HFFc6 (cell line): ENCODE measurements at places on chromosomes 5 and 9. TPM values are rescaled to one million over a fixed set of nuclear protein-coding genes. Genes with fewer than 3 reads are reported as not detected.

DMRT3 gene
- total RNA-seq = not detected in 2 replicates

PCDHB15 gene
- total RNA-seq = 0.44 to 1.2 TPM (median 0.50 TPM) in 3 replicates

TYRP1 gene
- total RNA-seq = not detected in 3 replicates

EIF4E1B gene
- not detected in 3 replicates for total RNA-seq

DNA sequence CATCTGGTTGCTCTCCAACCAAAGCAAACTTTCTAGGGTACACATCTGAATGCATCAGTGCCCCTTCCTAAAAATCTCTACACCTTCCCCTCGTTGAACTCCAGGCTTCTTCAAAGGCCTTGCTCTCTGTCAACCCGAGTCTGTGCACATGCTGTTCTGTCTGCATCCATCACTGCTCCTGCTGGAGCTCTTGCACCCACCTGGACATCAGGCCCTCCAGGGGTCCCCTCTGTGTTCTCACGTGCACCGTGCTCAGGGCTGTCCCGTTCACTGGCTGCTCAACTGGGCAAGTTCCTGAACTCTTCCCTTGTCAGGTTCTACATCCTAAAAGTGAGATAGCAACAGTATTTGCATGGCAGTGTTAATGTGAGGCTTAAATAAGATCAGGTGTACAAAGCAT is 62.7 kb upstream of the ANGPTL2 start:
- no peak for DNase-seq

DNA sequence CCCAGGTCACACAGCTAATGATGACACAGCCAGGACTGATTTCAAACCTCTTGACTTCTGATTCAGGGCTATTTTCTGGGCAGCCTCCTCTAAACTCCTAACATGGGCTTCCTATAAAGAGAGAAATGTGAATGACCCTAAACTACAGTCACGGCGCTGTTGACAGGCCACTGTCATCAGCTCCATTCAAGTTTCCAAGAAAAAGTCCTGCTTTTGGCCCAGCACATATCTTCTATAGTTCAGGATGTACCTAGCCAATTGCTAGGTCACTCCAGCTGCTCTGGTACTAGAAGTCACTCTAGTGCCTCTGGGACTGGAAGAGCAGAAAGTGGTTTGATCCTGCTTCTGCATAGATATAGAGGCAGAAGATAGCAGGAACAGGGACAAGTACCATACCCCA is 64.9 kb upstream of the TARS1 start:
- no peak for DNase-seq

DNA sequence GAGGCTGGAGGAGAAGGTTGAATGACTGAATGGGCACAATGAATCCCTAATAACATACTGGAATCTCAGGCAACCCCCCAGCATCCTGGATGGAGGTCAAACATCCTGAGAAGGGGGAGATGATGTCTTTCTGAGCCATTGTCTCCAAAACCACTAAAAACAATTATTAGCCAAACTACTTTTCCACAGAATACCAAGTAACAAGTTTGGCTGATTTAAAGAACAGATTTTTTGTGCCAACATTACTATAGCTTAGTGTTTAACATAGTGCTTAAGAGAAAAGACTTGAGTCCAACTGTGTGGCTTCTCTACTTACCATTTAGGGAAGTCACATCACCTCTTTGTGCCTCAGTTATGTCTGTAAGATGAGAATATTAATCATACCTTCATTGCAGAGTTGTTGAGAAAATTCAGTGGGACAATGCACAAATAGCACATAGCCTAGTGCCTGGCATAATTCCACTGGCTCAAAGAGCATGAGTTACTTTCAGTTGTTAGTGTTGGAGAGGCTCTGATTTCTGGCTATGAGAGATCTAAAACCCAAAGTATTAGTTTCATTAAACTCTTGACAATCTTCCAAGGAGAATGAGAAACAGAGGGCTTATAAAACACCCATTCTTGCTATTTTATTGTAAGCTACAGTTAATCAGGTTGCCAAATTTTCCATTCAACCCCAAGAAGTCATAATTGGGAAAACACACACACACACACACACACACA is 111.3 kb upstream of the NR3C1 start:
- DNase-seq = no peak

- no peak for DNase-seq
These were observed 1068.5 kb upstream of the CDH10 start for GRCh38 chr5:25713259-25713658.

GRCh38 chr9:137482094-137482781 is 23.1 kb upstream of the NSMF start:
- DNase-seq = peak; percentile 63

DNA sequence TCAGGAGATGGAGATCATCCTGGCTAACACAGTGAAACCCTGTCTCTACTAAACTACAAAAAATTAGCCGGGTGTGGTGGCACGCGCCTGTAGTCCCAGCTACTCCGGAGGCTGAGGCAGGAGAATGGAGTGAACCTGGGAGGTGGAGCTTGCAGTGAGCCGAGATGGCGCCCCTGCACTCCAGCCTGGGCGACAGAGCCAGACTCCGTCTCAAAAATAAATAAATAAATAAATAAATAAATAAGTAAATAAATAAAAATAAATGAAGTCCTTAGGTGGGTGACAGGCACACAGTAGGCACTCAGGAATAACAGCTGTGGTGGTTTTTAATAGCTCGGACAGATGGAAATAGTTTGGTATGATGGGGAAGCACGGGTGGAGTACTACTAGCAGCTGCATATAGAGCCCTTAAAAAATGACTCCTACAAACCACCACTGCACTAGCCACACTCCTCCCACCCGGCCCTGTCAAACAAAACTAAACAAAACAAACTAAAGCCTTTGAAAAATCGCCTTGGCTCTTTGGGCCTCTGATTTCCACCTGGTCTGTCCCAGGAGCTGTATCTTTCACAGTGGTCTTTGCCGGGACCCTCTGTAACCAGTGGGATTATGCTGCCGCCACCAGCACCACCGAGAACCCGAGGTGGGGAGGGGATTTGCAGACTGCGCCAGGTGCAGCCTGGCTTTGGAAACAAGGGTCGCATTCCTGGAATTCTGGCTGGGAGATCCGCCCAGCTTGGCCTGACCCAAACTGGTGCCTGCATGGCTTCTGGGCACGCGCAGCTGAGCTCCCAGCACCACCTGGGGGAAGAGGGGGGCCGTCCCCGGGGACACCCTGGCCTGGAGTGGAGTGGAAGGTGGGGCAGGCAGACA is 5.1 kb upstream of the WDR5 start:
- no peak for DNase-seq

GRCh38 chr9:76638001-76638400 is 126.2 kb upstream of the PCA3 start:
- DNase-seq = no peak

GRCh38 chr9:1198085-1198484 is 147.9 kb downstream of the DMRT2 start:
- peak; percentile 46 for DNase-seq

DNA sequence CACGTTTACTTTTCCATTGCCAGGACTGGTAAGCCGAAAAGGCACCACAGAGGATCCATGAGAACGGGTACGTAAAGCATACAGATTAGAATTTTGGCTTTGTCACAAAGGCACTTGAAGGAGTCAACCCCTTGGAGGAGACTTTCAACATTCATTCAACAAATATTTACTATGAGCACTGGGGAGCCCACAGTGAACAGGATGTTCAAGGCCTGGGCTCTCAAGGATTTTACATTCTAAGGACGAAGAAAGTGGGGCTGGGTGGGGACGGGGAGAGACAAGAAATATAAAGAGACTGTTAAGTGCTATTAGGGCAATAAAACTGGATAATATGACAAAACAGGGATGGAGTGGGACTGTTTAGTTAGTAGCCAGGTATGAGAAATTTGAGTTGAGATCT is 66.0 kb downstream of the KLF4 start:
- DNase-seq = no peak

- peak; percentile 97 for DNase-seq
These were observed 109.7 kb upstream of the PCA3 start for GRCh38 chr9:76654575-76654974.

DNA sequence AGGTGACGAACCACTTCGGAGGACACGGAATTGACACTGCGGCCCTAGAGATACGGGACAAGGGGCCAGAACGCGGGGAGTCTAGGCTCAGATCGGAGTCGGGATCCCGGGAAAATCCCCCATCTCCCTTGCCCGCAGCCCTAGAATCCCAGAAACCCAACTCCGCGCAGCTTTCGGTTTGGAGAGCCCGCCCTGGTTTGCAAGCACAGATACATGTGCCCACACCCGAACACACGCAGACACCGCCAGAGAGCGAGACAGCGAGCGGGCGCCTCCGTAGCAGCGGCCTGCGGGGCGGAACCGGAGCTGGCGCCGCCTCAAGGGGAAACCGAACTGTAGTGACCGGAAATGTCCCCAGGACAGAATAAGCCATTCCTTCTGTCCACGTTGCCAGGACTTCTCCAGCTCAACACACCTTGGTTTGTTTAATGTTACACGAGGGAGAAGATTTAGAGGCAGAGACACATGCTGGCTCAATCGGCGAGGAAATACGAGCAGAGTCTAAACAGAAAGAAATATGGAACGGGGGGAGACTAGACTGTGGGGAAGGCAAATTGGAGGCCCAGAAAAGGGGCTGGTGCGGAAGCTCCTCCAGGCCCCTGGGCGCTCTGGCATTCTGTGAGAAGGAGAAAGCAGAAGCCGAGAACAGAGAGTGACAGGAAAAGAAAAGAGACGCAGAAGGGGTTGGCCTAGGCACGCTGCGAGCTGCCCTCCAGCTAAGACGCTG is 2.9 kb upstream of the PAX5 start:
- DNase-seq = no peak

GRCh38 chr9:11135851-11136250 is 523.0 kb upstream of the PTPRD start:
- no peak for DNase-seq

DNA sequence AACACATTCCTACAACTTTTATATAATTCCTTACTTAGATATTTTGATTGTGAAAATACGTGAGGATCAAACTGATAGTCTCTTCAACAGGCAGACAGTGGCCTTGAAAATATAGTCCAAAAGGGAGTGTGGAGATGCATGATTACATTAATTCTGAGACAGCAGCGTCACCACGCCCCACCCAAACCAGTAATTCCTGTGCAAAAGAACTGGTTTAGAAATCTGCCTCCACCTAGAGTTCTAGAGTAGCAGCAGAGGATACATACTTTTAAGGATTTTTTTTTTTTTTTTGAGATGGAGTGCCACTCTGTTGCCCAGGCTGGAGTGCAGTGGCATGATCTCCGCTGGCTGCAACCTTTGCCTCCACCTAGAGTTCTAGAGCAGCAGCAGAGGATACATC is 1.6 kb upstream of the TUT7 start:
- no peak for DNase-seq
